Fibroblast of skin of right quadriceps (primary cell): ENCODE measurements at places on chromosomes 1 and 21.

DNA sequence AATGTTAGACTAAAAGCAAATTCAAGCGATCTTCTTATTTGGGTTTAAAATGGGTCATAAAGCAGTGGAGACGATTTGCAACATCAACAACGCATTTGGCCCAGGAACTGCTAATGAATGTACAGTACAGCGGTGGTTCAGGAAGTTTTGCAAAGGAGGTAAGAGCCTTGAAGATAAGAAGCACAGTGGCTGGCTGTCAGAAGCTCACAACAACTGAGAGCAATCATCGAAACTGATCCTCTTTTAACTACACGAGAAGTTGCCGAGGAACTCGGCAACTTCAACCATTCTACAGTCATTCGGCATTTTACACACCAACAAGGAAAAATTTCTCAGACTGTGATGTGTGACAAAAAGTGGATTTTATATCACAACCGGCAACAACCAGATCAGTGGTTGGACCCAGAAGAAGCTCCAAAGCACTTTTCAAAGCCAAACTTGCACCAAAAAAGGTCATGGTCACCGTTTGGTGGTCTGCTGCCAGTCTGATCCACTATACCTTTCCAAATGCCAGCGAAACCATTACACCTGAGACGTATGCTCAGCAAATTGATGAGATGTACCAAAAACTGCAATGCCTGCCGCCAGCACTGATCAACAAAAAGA is 47.9 kb downstream of the ASH1L start:
- no peak for DNase-seq

- no peak for DNase-seq
Observed at GRCh38 chr1:219670426-219671149, 57.7 kb upstream of the ZC3H11B start.

- DNase-seq = no peak
Observed at GRCh38 chr1:58649555-58649954, 50.3 kb downstream of the MYSM1 start.

DNA sequence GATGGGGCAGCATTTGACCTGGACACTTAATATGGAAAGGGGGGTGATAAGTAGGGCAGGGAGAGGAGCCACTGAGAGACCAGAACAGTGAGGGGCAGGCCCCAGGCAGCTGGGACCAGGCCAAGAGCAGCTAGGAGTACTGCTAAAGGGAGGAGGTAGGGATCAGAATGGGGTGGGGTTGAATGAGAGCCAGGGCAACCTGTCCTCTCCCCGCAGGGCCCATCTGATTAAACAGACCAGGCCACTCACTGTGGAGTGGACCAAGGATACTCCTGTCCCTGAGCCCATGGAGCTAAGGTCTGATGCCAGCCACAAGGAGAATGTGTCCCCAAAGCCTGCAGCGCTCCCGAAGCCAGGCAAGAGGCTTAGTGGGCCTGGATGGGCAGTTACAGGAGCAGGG is 2.1 kb downstream of the C1orf167 start:
- no peak for DNase-seq

GRCh38 chr1:26984291-26984690 is 9.2 kb upstream of the TRNP1 start:
- no peak for DNase-seq
